ENCODE measurements at places on chromosomes 5 and 9.
A peak's percentile ranks its signal among the peaks of the same experiment; 100 is the strongest.

- DNase-seq = no peak
These were observed 16.2 kb downstream of the KCNMB1 start for GRCh38 chr5:170372971-170373370.

DNA sequence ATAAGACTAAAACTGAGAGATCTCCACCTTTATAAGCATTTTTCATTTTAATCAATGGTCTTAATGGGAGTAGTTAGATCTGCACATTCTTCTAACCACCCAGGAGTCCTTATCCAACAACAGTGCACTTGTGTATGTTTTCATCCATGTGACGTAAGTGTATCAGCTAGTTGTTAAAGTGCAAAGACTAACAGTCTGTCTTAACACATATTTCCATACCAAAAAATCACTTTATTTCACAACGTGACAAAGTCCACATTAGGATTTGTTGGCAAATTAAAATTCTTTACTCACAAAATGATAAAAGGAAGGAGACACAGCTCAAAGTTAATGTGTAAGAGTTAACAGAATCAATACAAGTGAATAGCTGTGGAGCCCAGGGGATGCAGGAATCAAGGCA lies 1.9 kb upstream of the SMC2 start:
- DNase-seq = no peak

DNA sequence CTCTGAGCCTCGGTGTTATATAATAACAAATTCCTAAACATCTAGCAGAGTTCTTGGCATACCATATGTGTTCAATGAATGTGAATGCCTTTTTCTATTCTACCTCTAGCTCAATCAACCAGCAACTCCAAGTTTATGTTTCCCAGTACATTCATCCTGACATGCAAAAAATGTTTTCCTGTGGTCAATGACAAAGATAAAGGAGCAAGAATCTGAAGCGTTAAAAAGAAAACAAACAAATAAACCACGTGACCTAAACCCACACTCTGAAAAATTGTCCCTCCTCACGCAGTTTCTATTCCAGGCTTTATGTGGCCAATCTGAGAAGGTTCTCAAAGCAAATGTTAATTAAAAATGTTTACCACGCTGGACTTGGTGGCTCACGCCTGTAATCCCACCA lies 18.0 kb downstream of the KLF4 start:
- no peak for DNase-seq

- DNase-seq = peak; percentile 2
These were observed 52.2 kb downstream of the SGCD start for GRCh38 chr5:156379206-156379605.

- no peak for DNase-seq
These were observed 105.6 kb downstream of the VCAN start for GRCh38 chr5:83577036-83577636.

GRCh38 chr5:111689357-111689935 lies 67.5 kb downstream of the NREP start:
- DNase-seq = no peak

DNA sequence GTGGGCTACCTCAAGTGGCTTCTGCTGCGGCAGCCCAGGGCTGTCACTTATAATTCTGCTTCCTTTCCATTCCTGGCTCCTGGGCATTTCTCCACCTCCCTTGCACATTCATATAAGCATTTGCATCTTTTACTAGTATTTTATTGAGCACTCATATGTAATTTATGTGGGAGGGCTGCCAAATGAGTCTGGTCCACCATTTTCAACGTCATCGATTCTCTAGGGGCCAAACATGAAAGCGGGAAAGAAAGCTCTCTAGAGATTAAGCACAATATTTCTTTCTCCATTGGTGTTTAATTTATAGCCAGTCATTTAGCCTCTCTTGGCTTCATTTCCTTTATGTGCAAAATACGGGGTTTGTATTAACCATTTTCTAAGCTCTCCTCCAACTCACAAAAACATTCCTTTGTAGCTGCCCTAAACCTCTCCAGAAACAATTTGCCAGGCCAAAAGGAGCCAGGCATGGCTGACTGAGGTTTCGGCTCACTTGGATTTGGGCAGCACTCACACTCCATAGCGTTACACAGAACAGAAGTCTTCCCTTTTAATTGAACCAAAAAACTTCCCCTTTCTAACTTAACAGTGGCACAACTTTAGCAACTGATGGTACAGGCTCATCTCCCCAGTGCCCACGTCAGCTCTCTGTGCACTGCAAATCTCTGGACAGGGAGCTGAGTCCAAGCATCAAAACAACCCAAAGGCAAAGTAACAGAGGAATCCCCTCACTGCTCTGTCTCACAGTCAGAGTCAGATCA lies 183.5 kb downstream of the ROR2 start:
- DNase-seq = no peak

- DNase-seq = no peak
These were observed 22.8 kb upstream of the NDST1 start for GRCh38 chr5:150484964-150485692.

DNA sequence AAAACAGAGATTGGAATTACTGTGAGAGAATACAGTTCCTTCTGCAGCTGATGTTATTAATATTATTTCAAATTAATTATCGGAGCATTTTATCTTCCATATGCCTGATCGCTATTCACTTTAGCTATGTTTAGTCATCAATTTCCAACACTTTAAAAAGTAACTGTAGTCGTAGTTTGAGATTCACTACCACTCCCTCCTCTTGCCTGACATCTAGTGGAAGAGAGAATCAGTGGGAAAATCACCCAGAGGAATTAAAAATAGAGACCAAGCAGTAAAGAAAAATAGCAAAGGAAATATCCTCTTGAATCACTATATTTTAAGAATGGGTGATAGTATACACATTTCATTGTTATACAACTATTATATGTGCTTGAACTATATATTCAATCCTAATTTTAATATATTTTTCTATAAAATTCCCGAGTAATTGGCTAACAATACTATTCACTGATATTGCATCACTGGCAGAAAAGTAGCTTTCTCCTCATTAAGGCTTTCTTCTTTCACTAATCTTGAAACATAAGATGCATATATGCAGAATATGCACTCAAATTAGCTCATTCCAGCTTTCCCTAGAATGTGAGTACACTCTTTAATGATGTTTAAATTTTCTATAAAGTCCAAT lies 708.7 kb downstream of the CDH9 start:
- DNase-seq = peak; percentile 7

DNA sequence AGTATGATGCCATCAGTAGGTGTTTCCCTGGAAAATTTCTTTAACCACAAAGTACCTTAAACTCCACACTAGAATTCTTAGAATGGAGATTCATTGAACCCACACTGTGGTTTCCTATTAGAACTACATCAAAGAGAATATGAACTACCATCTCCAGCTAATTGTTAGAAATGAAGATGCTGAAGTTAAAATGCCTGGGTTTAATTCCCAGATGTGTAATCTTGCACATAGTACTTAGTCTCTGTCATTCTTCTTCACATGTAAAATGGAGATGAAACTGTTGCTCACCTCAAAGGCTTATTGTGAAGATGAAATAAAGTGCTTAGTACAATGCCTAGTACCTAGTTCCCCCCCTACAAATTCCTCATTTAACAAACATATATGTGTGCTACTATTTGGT lies 303.3 kb upstream of the CCNG1 start:
- no peak for DNase-seq

DNA sequence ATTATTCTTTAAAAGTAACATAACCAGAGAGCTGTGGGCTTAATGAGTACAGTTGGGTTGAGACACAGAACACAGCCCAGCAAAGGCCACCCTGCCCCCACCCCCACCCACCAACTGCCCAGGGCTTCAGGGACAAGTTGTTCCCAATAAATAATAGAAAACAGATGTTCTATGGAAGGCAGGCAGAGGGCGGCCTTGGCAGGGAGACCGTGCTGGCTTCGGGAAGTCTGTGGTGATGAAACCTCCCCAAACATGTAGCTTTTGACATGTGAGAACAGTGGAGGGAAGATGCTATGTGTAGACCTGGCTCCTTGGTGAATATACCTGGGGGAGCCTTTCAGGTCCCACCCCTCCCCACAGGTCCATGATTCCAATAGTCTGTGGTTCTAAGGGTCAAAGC lies 10.0 kb downstream of the TRAF1 start:
- DNase-seq = no peak

- no peak for DNase-seq
These were observed 6.6 kb upstream of the XPA start for GRCh38 chr9:97703437-97704344.

DNA sequence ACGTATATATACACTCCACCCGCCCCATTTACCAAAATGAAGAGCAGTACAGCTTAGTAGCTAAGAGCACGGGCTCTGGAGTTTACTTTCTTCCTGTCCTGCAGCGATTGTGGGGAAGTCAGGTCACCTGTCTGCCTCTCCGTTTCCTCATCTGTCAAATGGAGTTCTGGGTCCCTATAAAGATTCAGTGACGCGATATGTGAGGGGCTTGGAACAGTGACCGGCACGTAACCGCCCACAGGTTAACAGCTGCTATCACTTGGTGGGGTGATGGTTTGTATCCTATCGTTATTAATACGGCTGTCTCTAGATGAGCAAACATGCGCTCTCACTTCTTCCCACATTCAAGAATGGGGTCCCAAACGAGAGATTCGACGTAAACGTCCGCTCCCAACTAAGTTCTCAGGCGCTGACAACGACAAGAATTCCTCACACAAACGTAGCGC lies 426 bp downstream of the FAM114A2 start:
- peak; percentile 58 for DNase-seq

DNA sequence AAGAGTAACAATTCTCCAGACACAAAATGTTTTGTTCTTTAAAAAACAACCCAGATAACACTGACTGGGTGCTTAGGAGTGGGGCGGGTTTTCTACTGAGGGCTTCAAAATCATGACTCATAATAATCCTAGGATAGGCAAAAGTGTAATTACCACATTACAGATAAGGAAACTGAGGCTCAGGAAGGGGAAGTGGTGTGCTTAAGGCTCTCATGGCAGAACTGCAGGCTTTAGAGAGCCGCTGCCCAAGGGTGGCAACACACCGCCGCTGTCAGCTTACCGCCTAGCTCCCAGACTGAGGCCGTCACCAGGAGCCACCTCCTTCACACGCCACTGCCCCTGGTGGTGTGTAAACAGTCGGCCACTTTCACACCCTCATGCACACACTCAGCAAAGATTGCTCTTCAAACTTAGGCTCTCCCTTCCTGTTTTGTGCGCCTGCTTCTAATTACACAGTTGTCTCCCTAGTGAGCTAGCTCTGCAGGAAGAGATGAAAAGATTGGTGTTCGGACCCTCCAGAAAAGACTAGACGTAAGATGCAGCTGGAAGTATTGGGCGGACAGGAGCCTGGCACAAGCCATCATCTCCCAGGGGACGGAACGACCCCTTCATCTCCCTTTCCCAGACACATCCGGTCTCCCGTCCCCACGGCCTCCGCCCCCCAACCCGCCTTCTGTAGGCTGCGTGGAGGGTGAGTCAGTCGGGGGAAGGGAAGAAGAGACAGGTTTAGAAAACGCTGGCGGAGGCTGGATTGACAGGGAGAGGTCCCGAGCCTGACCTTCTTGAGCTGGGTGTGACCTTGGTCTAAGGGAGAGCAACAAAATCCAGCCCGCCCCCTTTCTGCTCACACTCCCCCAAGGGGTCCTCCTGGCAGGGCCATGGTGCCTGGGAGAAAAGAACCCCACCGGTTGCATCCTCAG lies 162.7 kb downstream of the SYK start:
- DNase-seq = no peak

DNA sequence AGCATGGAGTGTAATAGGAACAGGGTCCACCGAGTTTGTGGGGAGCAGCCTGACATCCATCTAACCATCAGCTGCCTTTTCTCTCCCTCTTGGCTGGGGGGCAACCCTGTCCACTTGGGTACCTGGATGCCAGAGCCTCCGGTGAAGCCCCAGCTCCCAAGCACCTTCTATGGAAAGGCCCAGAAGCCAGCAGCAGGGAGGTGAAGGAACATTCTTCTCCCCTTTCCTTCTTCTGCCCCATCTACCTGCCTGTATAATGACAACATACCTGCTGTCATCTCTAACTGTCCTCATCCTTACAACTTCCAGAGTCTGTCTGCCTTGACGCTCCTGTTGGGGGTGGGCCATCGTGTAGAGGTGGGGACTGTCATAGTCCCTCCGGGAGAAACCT lies 33.1 kb downstream of the THBS4 start:
- no peak for DNase-seq

DNA sequence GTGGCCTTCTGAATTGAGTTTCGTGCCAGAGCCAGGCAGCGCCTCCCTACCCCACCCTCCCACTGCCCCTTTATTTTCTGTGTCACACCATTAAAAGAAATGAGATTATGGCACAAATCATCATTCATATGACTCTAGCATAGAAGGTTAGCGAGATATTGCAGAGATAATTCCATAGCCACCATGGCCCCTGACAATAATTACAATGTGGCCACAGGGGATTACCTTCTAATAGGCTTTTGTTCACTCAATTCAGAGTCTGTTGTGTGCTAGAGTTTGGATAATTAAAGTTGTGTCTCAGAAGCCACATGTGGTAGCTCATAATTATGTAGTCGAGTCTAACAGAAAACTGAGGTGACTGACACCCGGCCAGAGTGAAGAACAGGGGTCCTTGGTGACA lies 428.1 kb downstream of the ARHGEF28 start:
- DNase-seq = peak; percentile 15

GRCh38 chr5:37578176-37578575 lies 199.1 kb downstream of the WDR70 start:
- DNase-seq = no peak

DNA sequence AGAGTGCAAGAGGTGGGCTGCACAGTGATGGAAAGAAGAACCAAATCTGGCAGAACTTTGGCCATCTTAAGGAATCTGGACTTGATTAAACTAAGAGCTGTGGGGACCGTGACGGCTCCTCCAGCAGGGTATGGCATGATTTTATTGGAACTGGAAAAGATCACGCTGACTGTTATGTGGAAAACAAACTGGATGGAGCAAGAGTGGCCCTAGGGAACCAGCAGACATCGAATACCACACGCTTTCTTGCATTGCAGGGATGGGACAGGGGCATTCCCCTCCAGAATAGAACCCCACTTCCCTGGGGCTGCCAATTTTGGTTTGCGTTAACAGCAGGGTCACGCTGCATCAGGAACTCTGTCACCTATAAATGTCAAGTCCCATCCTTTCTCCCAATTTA lies 38.8 kb downstream of the INSYN2B start:
- DNase-seq = no peak

DNA sequence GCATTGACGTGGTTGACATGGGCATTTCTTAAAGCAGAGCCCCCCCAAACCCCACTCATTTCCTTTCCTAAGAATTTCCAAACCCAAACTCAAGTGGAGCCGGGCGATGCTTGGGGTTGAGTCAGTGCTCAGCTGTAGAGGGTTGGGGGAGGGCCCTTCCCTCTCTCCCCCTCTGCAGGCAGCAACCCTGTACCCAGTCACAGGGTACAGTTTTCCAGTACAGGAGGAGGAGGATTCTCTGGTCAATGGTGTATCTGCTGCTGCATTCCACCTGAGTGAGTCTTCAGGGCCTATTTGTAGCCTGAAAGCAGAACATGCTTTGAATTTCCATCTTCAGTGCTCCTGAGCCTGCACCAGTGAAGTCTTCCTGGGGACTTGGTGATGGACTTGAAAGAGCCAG lies 55.8 kb downstream of the ENTREP1 start:
- DNase-seq = no peak

DNA sequence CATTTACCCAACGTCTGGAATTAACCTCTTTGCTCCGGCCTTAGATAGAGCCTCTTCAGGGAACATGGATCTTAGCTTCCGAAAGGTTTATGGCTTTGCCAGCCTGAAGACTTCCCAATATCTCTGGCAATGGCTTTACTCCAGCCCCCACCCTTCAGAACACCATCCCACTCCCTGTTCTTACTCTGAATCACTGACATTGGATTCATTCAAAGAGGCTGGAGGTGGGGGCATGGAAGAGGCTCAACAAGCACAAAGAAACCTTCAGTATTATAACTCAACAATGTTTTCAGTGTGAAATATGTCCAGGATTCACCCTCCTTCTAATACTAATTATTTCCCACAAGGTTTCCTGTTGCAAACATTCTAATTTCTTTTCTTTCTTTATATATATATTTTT lies 91.5 kb downstream of the ASTN2 start:
- no peak for DNase-seq
